Osteoblast (primary cell): ENCODE measurements at places on chromosomes 13 and 19. TPM values are rescaled to one million over a fixed set of nuclear protein-coding genes. Genes with fewer than 3 reads are reported as not detected.

TINCR gene
- total RNA-seq: under 0.01 and 0.36 TPM in 2 replicates

ZNF723 gene
- not detected in 2 replicates for total RNA-seq

HSD17B14 gene
- 1.8 and 2.1 TPM in 2 replicates for total RNA-seq

LGALS14 gene
- total RNA-seq: not detected in 2 replicates

MFSD12 gene
- 92.5 and 104 TPM in 2 replicates for total RNA-seq

OSCAR gene
- total RNA-seq: 0.36 and 0.59 TPM in 2 replicates

CLDND2 gene
- total RNA-seq: not detected in 2 replicates

LAIR1 gene
- total RNA-seq: 0.29 and 0.36 TPM in 2 replicates

TNNT1 gene
- total RNA-seq: 0.29 TPM in 1 of 2 replicates, not detected in the other

CRX gene
- total RNA-seq: not detected in 2 replicates

DNA sequence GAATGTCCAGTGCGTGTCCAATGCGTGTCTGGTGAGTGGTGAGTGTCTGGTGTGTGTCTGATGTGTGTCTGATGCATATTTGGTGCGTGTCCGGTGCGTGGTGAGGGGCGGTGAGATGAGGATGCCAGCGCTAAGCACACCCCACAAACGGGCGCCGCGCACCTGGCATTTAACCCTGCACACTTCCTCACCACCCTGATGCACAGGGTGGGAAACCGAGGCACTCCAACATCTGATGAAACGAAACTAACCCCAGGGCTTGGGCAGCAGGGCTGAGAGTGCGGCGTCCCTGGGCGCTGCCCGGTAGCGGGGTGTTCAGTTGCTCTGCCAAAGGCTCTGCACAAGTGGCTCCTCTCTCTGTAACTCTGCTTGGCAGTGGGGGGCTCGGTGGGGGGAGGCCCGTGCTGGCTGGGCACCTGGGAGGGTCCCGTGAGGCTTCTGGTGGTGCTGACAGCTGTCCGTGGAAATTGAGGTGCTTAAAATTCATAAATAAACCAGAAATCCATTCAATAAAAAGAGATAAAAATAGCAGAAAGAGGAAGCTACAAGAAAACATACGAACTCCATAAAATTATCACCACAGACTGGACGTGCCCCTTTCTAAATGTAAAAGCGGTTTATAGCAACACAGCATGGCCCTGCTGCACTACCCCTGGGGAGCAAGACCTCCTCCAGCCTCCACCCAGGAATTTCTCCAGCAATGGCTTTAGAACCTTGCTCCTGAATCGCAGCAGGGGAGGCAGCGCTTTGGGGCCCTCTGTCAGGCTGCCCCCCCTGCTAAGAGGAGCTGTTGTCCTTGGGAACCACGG lies 76.0 kb downstream of the RASA3 start:
- DNase-seq: no peak
- peak overlapping the region; percentile 5 for H3K27ac ChIP-seq
- no peaks in the 10 kb centered on the region for H3K27me3 ChIP-seq
- H3K36me3 ChIP-seq: peaks cover 36% of the 10 kb centered on the region
- peaks cover 18% of the 10 kb centered on the region for H3K4me1 ChIP-seq

DNA sequence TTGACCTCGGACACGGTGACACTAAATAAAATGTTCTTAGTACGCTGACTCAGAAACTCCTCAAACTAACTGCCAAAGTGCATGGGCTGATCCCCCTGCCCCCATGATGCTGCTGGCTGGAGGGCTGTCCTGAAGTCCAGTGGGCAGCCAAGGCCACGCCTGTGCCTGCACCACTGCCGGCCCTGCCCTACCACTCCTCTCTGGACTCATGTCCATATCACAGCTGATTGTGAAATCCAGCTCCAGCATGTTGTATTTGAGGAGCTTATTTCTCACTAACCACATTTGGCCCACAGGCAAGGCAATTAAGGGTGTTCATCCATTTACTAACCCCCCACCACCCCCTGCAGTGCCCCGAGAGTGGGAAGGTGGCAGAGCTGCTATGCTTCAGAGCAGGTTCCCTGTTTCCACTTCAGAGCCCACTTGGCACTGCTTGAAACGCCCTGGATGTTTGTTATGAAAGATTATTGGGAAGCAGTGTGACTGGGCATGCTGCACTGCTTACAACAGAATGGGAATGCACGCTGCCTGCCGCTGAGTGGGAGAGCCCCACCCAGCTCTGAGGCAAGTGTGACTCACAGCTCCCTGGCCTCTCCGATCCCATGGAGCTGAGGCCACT lies 114.0 kb downstream of the UQCRFS1 start:
- peak overlapping the region; percentile 37 for H3K27ac ChIP-seq
- H3K27me3 ChIP-seq: no peaks in the 10 kb centered on the region
- H3K36me3 ChIP-seq: no peaks in the 10 kb centered on the region
- DNase-seq: peak; percentile 92
- H3K4me1 ChIP-seq: peaks cover 4% of the 10 kb centered on the region
- H3K4me3 ChIP-seq: no peak overlapping the region

DNA sequence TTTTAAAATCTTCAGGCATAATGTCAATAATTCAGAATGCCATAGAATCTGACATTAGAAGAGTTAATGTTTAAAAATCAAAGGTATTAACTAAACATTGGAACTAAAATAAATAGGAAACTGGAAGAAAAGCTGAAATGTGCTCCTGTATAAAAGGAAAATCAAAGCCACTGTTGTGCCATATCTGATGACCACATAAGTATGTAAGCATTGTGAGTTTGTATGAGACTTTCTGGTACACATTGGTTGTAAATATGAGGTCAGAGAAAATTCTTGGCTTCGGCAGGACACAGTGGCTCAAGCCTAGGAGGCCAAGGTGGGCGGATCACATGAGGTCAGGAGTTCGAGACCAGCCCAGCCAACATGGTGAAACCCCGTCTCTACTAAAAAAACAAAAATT lies 48.3 kb upstream of the INTS6 start:
- peaks cover 3% of the 10 kb centered on the region for H3K4me1 ChIP-seq
- no peak overlapping the region for H3K27ac ChIP-seq
- H3K27me3 ChIP-seq: no peaks in the 10 kb centered on the region
- no peak overlapping the region for H3K4me3 ChIP-seq
- H3K36me3 ChIP-seq: no peaks in the 10 kb centered on the region
- DNase-seq: no peak

DNA sequence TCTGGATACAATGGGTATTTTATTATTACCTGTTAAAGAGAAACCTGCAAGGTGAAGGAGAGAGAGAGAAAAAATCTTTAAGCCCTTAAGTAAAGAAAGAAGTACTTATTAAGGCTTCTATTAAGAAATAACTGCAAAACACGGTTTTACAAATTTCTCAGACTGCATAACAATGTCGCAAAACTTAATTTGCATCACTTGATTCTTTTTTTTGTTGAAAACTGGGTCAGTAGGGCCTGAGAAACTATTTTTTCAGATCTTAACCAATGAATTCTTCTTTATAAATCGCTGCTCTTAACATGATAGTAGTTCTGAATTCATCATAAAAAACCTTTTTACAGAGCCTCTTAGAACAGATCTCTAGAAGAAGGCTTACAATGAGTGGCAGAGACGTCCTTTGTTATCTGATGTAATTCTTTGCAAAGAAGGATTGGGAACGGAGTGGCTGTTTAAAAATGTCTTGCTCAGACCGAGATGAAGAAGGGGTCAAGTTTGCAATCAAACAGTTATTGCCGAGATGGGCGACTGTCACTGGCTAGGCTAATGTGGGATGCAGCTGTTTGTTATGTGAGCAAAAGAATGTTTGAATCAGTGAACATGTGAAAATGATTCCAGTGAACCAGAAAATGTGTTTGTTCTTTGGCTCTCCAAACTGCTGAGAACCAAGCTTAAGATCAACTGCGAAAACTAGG lies 76.3 kb downstream of the ZNF536 start:
- H3K4me1 ChIP-seq: no peaks in the 10 kb centered on the region
- no peaks in the 10 kb centered on the region for H3K27me3 ChIP-seq
- no peak overlapping the region for H3K27ac ChIP-seq
- no peak for DNase-seq
- H3K4me3 ChIP-seq: no peak overlapping the region

- H3K4me1 ChIP-seq: peaks cover 33% of the 10 kb centered on the region
- H3K27ac ChIP-seq: peak overlapping the region; percentile 92
- no peak for DNase-seq
- no peaks in the 10 kb centered on the region for H3K27me3 ChIP-seq
- no peak overlapping the region for H3K4me3 ChIP-seq
Observed at GRCh38 chr19:46880431-46880830, 19.6 kb downstream of the ARHGAP35 start.

DNA sequence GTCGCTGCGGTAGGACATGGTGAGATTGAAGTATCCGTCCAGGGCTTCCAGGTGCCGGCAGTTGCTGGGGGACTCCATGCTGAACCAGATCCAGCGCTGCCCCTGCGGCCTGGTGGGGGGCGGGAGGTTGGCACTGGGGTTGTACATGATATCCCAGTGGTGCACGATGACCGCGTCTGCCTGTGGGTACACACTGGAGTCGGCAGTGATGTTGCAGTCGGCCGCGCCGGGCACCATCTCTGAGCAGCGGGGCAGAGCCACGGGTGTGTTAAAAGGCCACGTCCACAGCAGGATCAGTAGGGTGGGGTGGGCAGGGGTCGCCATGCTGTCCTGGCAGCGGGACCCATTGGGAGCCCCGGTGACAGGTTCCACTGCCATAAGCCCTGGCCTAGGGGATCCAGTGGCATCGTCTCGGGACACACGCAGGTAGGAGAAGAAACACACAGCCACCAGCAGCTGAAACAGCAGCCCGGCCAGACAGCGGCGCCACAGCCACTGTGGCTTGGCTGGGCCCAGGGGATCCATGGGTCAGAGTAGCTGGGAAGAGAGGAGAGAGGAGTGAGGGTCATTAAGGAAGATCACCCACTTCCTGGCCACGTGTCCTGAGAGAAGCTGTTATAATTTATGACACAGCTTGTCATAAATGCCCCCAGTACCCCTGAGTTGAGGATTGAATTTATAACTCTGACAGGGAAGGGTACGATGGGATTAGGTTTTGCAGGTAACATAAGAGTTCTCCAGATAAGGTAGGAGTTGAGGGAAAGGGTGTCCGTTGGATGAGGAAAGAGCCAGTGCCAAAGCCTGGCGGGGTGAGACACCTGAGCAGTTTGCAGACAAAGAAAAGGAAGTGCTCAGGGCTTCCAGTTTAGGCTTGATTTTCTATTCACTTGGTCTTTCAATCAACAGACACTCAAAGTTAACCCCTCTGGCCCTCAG lies 2.9 kb downstream of the FUT5 start:
- H3K36me3 ChIP-seq: no peaks in the 10 kb centered on the region
- no peaks in the 10 kb centered on the region for H3K4me1 ChIP-seq
- DNase-seq: peak; percentile 39
- peaks cover 3% of the 10 kb centered on the region for H3K27me3 ChIP-seq
- H3K27ac ChIP-seq: no peak overlapping the region

- no peaks in the 10 kb centered on the region for H3K4me1 ChIP-seq
- H3K36me3 ChIP-seq: no peaks in the 10 kb centered on the region
- H3K27ac ChIP-seq: no peak overlapping the region
- DNase-seq: peak; percentile 78
- no peaks in the 10 kb centered on the region for H3K27me3 ChIP-seq
- H3K4me3 ChIP-seq: no peak overlapping the region
Observed at GRCh38 chr19:38742906-38743305, 1.4 kb downstream of the CAPN12 start.

GRCh38 chr13:44627441-44627840 lies 51.3 kb upstream of the TSC22D1 start:
- H3K27me3 ChIP-seq: no peaks in the 10 kb centered on the region
- no peak overlapping the region for H3K4me3 ChIP-seq
- DNase-seq: peak; percentile 66
- H3K27ac ChIP-seq: peak overlapping the region; percentile 4
- peaks cover 30% of the 10 kb centered on the region for H3K4me1 ChIP-seq
- H3K36me3 ChIP-seq: no peaks in the 10 kb centered on the region

- H3K4me3 ChIP-seq: no peak overlapping the region
- H3K27me3 ChIP-seq: no peaks in the 10 kb centered on the region
- DNase-seq: peak; percentile 85
Observed at GRCh38 chr13:51793570-51794271, 10.2 kb downstream of the DHRS12 start.

DNA sequence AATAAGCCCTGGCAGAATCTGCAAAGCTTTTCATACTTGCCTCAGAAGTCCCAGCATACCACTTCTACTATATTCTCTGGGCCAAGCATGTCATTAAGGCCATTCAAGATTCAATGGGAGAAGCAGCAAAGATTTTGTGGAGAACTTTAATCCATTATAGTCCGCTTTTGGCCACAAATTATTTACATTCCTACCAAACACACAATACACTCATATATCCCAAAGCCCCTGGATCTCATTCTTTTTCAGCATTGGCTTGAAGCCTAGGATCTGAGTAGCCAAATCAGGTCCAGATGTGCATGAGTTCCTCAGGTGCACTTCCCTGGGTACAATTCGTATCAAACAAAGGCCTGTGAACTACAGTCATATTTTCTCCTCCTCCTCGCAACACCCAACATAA lies 203.4 kb downstream of the NDFIP2 start:
- H3K27ac ChIP-seq: no peak overlapping the region
- no peak for DNase-seq
- H3K4me1 ChIP-seq: no peaks in the 10 kb centered on the region
- no peaks in the 10 kb centered on the region for H3K27me3 ChIP-seq
- no peaks in the 10 kb centered on the region for H3K36me3 ChIP-seq

GRCh38 chr19:53626976-53627375 lies 4.8 kb upstream of the DPRX start:
- H3K27me3 ChIP-seq: no peaks in the 10 kb centered on the region
- DNase-seq: no peak
- no peaks in the 10 kb centered on the region for H3K36me3 ChIP-seq
- H3K4me3 ChIP-seq: no peak overlapping the region

- no peak overlapping the region for H3K27ac ChIP-seq
- H3K36me3 ChIP-seq: peaks cover 13% of the 10 kb centered on the region
- no peak overlapping the region for H3K4me3 ChIP-seq
- H3K4me1 ChIP-seq: peaks cover 3% of the 10 kb centered on the region
Observed at GRCh38 chr13:52399708-52400107, 6.3 kb downstream of the THSD1 start.

DNA sequence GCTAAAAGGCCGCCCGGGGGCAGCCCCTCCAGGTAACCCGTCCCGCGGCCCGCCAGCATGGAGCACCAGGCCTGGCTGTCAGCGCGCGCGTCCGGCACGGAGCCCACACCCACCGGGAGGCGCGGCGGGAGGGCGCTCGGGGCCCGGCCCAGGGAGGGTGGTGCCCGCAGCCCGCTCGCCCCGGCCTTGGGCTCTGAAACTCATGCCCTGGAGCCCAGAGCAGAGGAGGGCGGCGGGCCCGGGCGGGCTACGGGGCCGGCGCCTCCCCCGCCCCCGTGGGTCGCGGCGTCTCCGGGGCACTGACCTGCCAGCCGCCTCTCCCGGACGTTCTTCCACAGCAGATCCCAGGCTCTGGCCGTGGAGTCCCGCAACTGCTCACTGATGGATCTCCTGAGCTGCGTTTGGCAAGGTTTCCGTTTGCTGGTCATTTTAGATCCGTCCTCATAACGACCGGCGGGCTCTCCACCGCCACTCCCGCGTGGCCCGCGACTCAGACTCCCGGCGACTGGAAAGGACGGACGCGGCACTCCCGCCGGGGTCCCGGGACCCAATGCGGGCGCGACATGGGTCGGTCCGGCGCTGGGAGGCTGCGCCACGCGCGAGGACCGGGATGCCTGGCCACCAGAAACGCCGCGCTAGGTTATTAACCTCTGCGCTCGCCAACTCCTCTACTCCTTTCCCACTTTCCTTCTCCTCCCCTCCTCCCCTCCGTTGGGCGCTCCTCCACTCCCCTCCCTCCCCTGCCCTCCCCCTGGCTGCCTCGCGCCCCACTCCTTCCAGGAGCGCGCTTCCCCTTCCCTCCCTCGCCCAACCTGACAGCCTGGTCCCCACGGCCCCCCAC lies 64.7 kb upstream of the STARD13 start:
- no peaks in the 10 kb centered on the region for H3K36me3 ChIP-seq
- DNase-seq: peak; percentile 88
- H3K27ac ChIP-seq: peak overlapping the region; percentile 73
